ENCODE measurements at places on chromosomes 2 and 18.

GRCh38 chr18:75502286-75502685 lies 74.8 kb upstream of the SMIM21 start:
- no peak for DNase-seq

DNA sequence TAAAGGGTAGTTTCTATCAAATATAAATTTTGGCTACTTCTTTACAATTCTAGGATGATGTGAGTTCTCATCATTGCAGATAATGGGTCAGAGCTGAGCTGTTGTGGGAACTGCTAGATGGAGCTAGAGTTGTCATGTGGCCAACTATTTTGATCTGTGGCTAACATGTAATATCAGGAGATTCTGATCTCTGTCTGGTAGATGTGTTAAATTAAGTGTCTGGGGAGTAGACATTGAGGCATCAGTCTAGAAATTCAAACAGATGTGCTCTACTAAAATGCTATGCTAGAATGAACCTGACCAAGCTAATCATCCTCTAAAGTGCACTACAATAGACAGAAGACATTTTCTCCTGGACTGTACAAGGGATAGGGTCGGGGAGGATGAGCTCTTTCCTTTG lies 30.3 kb upstream of the DARS1 start:
- DNase-seq, result no peak

GRCh38 chr18:55088000-55088401 lies 128.7 kb upstream of the CCDC68 start:
- no peak for DNase-seq

GRCh38 chr2:136765256-136766072 lies at the start of gene THSD7B:
Gene THSD7B, plus strand, starts transcription at chr2:136765545. Its CDS starts 116,634 bp downstream, at chr2:136882179.
- DNase-seq, result no peak

- DNase-seq, result no peak
These were observed 101.8 kb downstream of the TRABD2A start for GRCh38 chr2:84778911-84779690.

DNA sequence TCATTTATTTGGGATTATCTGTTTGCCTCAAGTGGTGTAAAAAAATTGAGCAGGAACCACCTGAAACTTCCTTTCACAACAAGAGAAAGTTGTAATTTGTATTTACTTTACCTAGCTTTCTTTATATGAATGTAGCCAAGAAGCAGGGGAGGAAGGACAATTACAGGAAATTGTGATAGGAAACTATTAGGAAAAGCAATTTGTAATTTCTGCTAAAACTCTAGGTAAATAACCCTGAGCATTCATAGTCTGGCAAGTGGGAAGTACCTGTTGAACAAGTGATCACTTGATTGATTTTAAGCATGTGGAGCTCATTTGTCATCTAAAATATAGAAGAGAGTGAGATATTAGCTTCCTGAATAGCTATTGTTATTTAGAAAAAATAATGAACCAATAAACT lies 5.0 kb downstream of the TFPI start:
- no peak for DNase-seq

DNA sequence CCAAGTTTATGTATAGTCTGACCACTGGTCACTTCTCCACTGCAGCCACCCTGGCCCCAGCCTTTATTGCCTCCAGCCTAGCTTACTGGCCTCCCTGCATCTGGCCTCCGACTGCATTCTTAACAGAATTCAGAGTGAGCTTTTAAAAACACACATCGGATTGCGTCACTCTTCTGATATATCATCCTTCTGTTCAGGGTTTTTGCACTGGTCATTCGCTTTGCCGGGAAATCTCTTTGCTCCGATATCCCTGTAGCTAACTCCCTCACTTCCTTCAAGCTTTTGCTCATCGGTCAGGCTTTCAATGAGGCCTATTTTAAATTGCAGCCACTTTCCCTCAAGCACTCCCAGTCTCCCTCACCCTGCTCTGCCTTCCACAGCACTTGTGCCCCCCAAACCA lies 101.6 kb upstream of the DLX2 start:
- no peak for DNase-seq

DNA sequence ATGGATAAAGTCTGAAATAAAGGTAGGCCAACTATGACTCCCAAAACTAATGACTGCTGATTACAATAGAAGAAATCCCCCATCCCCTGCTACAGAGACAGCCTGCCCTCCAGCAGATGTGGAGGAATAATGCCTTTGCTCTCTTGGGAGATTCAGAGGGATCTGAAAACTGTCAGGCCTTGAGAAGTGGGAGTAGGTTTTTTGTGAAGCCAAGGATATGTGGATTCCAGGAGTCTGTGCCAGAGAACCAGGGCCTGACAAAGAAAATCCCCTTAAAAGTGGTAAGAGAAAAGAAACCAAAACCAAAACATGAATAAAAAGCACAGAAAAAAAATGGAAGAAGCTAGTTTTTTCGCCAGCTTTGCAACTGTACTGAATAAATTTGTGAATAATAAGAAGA lies 397.6 kb downstream of the ZNF521 start:
- no peak for DNase-seq

- no peak for DNase-seq
These were observed 44.2 kb upstream of the ARL5A start for GRCh38 chr2:151872463-151872862.

- DNase-seq, result no peak
These were observed 60.6 kb downstream of the IRS1 start for GRCh38 chr2:226738821-226739544.

Measured in suppressor macrophage treated with lipopolysaccharide for 4 hours (primary cell).